ENCODE measurements at places on chromosomes 4 and X.
A peak's percentile ranks its signal among the peaks of the same experiment; 100 is the strongest.

- DNase-seq = no peak
Measured at GRCh38 chr4:84022564-84022963, 476.5 kb downstream of the NKX6-1 start.

GRCh38 chr4:53197772-53198142 is 168.1 kb downstream of the SCFD2 start:
- no peak for DNase-seq

DNA sequence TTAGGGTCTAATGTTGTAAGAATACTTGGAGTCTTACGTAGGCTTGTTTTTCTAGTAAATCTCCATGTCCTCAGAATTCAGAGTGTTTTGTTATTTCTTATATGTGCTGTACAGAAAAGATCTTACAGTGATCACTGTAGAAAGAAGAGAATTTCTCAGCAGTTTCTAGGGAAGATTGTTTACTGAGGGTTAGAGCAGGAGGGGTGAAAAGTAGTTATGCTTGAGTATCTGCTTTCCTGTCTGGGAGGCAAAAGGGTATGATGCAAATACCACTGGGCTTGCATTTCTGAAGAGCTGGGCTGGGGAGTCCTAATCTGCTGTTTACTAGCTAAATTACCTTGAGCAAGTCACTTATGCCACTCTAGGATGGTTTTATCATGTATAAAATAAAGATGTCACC is 78.2 kb downstream of the BEND4 start:
- DNase-seq = no peak

DNA sequence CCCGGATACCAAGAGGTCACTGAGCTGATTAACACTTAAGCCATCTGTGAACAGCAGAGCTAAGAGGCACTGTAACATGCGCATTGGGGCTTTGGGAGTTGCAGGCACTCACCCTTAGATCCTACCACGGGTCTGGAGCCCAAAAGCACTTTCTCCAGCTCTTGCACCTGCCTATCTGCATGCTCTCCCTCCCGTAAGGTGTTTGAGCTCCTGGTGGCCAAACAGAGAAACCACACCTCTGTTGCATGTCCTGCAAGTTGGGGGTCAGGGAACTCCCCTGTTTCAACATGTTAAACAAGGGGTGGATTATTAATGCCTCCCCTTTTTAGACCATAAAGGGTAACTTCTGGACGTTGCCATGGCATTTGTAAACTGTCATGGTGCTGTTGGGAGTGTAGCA is 49.8 kb downstream of the GYPA start:
- DNase-seq = no peak

DNA sequence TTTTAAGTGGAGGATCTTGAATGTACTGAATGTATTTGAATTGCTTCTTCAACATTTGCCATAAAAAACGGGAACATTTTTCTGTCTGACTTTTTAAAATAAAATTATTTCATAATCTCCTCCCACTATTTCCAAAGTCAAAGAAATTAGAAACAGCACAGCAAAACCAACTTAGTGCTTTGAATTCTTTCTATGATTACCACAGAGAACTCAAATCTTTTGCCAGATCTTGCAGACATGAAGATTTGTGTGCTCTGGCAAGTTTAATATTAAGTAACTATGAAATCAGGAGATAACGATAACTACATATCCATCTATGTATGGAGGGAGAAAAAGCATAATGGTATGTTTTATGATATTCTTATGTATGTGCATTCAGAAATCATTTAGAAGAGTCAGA is 982.2 kb downstream of the PCDH7 start:
- no peak for DNase-seq

DNA sequence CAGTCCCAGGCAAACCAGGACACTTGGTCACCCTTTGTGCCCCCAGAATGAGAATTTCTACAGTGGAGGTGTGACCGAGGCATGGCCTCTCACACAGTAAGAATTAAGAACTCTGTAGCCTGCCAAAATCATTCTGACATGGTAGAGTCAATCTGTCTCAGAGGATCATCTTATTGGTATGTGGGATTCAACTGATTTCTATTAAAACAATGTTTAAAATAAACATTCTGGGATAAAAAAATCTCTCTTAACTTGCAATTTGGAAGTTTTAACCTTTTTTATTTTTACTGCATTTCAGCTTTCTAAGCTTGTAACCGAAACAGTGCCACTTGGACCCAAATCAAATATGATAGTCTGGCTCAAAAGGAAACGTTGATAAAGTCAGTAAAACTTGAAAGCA is 165.4 kb upstream of the LDB2 start:
- no peak for DNase-seq

- DNase-seq = no peak
Measured at GRCh38 chr4:16150716-16151115, 66.9 kb upstream of the PROM1 start.

- peak; percentile 24 for DNase-seq
Measured at GRCh38 chrX:154458116-154458953, at the start of gene PLXNA3. TSS of gene PLXNA3 (plus strand) at chrX:154458281. CDS start at chrX:154460184, 1,903 bp downstream.

DNA sequence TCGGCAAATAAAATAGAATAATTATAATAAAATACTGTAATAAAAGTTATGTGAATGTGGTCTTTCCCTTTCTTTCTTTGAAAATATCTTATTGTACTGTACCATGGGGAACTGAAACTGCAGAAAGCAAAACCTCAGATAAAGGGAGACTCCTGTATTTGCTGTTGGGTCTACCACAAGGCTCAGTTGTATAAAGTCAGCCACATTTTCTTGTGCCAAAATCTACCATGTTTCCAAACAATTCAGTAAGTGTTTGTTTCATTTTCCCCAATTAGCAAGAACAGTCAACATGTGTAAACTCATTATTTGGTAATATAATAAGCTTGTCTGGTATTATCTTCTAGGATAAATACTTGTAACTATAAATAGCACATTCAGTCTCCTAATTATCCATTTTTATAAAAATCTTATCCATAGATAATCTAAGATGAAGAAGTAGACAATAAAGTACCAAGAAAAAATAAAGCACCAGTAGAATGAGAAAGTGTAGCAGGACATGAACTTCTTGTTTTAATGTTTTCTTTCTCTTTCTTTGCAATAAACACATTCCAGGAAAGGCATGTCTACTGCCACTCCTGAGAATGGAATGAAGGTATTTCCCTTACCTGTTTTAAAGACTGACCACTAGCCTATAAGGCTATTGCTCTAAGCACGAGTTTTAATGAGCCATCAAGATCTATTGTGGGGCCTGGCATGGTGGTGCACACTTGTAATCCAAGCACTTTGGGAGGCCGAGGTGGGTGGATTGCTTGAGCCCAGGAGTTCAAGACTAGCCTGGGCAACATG is 15.0 kb upstream of the OTUD4 start:
- DNase-seq = no peak

- no peak for DNase-seq
Measured at GRCh38 chrX:10965174-10965798, 145.8 kb upstream of the HCCS start.

- no peak for DNase-seq
Measured at GRCh38 chr4:116755051-116755450, 330.3 kb downstream of the TRAM1L1 start.

DNA sequence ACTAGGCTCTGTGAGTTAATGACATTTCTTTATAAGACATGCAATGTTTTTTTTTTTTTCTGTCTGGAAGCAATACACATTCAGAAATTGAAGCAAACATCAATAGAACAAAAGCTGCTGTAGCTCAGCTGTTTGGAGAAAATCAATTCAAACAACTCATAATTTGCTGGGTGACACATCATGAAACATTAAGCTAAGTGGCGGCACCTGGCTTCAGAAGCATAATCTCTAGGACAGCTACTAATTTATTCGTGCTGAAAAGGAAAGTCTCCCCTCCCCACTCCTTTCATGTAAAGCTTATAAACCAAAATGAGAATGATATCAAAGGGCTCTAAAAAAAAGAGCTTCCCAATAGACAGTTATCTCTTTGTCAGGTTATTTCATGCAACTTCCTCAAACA is 73.9 kb downstream of the LUZP4 start:
- DNase-seq = no peak

GRCh38 chr4:7050481-7051143 is 7.4 kb downstream of the TADA2B start:
- no peak for DNase-seq

- no peak for DNase-seq
Measured at GRCh38 chrX:98141466-98141865, 1257.8 kb downstream of the RPA4 start.

DNA sequence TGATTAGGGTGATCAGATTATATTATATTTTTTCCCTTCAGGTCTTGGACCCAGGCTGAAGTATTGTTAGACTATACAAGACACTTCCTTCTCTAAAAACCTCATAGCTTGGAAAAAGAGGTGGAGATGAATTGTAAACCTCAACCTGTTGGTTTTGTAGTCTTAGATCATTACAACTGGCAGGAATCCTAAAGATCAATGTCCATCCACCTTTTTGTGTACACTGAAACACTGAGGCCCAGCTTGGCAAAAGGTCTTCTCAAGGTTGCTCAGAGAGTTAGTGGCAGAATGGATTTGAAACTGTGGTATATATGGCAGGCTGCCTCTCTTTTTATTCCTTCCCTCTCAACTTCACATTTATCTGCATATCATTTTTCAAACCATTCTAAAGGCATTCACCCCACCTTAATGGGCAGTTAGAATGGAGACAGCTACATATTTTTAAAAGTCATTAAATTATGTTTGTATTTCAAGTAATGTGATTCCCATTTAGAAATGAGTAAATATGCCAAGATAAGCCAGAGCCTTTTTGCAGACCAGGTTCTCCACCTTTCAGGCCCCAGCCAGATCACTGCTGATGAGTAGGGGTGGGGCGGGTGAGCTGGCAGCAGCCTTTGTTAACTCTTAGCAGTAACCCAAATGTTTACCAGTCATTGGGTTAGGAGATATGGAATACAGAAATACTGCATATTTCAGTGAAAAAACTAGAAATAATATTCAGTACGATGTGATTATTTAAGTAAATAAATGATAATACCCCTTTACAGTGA is 243.2 kb upstream of the F9 start:
- no peak for DNase-seq

DNA sequence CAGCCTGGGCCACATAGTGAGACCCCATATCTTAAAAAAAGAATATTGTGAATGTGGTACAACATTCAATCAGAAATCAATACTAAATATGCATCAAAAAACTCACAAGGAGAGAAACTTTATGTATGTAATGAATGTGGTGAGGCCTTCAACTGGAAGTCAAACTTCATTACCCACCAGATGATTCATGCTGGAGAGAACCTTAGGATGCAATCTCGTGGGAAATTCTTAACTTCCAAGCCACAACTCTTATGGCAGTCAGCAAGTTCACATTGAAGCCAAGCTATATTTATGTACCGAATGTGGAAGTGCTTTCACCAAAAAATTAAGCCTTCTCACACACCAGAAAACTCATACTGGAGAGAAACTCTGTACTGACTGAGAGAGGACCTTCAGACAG is 84.5 kb upstream of the UXT start:
- DNase-seq = no peak

DNA sequence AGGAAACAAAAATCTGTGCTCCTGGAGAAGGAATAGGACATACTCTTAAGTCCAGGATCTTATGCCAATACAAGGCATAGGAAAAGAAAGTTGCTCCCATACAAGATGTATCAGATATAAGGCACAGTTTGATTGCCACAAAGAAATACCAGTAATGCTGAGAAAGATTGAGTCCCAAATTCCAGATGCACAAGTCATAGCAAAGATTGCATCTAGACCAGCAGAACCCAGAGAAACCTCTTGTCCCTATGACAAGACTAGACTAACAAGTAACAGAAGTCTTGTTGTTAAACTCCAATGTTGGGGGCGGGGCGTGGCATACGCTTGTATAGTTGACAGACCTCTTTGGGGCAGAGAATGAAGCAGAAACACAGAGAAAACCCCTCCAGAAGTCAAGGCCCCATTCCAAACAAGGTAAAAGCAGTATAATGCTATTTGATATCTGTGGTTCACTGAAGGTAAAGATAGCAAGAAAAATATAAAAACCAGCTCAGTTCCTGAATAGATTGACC is 671.5 kb upstream of the GRIA3 start:
- DNase-seq = no peak

GRCh38 chrX:75107863-75108509 is 48.1 kb downstream of the ABCB7 start:
- DNase-seq = no peak

- no peak for DNase-seq
Measured at GRCh38 chr4:73527196-73527595, 45.7 kb downstream of the AFM start.

DNA sequence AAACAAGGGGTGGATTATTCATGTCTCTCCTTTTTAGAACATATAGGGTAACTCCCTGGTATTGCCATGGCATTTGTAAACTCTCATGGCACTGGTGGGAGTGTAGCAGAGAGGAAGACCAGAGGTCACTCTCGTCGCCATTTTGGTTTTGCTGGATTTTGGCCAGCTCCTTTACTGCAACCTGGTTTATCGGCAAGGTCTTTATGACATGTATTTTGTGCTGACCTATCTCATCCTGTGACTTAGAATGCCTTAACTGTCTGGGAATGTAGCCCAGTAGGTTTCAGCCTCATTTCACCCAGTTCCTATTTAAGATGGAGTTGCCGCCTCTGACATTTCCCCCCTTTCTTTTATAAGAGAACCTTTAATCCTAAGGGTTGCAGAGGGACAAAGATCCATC is 45.8 kb downstream of the MGST2 start:
- no peak for DNase-seq

GRCh38 chrX:129786210-129786651 is 6.5 kb downstream of the SASH3 start:
- DNase-seq = no peak

- no peak for DNase-seq
Measured at GRCh38 chr4:6692806-6693205, 872 bp upstream of the S100P start.

DNA sequence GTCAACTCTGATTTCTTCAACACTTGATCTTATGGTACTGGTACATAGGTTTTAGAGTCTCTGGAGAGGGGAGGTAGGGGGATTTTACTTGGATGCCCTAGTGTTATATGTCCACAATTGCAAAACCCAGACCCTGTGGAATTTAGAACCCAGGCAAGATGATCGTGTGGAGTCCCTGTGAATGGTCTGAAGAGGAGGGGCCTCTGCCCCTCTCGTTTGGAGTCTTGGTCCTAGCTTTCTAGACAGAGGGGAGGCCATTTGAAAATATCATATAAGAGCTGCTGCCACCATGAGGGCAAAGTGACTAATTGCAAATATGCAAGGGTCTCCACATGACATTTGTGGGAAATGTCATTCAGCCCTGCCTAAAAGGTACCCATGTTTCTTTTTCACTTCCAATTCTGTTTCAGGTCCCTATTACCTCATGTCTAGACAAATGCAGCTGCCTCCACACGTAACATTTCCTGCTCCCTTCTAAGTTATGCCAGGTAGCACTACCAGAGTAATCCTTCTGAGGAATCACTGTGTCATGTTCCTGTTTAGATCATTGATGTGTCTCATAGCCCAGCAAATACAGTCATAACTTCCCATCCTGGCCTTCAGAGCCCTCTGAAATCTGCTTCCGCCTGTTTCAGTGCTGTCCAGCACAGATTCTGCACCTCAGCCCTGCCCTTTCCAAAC is 126.8 kb downstream of the KLHL8 start:
- DNase-seq = no peak

GRCh38 chr4:4271912-4272311 is 18.0 kb downstream of the LYAR start:
- no peak for DNase-seq

GRCh38 chr4:142708231-142708630 is 137.9 kb downstream of the INPP4B start:
- no peak for DNase-seq

GRCh38 chr4:126530996-126531585 is 1101.7 kb upstream of the INTU start:
- DNase-seq = no peak

GRCh38 chr4:20431543-20431951 is 179.8 kb downstream of the SLIT2 start:
- DNase-seq = no peak
